ENCODE measurements at places on chromosomes 11 and 22.

- DNase-seq: no peak
Observed at GRCh38 chr11:73530109-73530508, 67.8 kb downstream of the FAM168A start.

- no peak for DNase-seq
Observed at GRCh38 chr22:47727641-47728040, 965.2 kb downstream of the TBC1D22A start.

GRCh38 chr11:76644591-76644990 lies 26.0 kb downstream of the LRRC32 start:
- no peak for DNase-seq

DNA sequence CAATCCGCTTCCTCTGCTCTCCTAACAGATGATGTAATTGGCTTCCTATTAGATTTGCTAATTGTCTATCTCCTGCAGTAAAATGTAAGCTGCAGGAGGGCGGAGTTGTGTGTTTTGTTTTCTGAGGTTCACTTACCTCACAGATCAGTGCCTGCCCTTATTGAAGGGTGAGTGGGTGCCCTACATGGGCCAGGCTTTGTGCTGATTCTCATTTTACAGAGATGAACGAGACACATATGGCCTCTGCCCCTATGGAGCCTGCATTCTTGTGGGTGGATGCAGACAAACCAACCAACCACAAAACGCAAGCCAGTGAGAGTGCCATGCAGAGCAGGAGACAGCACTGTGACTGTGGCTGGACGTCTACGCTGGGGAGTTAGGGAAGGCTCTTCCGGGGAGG lies 9.9 kb downstream of the TESMIN start:
- no peak for DNase-seq

GRCh38 chr22:24358105-24358836 lies 69.1 kb upstream of the ADORA2A start:
- no peak for DNase-seq

GRCh38 chr11:64245401-64245796 lies 1.3 kb downstream of the PPP1R14B start:
- no peak for DNase-seq

GRCh38 chr11:73971175-73971719 lies 11.4 kb downstream of the UCP2 start:
- no peak for DNase-seq

DNA sequence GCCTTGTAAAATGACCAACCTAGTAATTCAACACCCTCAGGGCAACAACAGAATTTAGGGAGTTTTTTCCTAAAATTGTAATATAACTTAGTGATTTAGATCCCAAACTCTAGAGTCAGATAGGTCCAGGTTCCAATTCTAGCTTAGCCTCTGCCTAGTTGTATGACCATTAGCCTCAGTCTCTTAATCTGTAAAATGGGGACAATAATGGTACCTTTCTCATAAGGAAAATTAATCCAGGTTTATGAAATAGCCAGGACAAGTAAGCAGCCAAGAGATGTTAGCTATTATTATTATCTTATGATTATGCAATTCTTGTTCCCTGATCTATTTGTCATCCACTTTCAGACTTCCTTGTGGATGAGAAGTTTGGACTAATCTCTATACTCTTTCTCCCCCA lies 4.1 kb downstream of the TFIP11 start:
- no peak for DNase-seq
